ENCODE measurements at places on chromosomes 16 and 17.
A peak's percentile ranks its signal among the peaks of the same experiment; 100 is the strongest.

DNA sequence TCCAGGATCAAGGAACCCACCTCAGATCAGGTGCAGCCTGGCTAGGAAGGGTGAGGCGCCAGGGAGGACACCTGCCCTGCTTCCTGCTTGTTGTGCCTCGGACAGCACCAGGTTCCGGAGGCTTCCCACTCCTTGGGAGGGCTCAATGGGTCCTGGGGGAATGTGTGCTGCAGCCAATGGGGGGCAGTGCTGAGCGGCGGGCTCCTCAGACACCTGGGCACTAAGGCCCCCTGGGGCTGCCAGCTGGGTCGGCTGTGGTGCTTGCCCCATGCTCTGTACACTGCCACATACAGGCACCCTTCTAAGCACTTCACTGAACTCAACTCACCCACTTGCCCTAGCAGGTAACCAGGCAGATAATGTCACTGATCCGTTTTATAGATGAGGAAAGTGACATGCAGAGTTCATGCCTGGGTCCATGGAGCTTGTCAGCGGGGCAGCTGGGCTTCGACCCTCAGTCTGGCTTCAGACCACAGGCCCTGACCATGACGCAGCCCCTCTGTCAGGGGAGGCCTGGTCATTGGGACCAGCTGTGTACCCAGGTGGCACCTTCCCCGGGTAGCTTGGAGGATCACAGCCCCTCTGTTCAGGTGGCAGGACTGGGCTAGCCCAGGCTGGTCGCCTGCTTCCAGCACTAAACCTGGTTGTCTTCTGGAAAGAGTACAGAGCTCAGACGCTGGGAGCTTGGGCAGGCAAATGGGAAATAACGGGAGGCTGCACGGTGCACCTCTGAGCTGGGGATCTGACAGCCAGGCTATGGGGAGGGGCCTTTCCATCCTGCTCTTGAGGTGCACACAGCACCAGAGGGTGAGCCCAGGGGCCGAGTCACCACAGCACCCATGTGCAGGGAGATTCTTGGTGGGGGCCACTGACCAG lies 8.2 kb downstream of the FN3K start:
- DNase-seq, result no peak

DNA sequence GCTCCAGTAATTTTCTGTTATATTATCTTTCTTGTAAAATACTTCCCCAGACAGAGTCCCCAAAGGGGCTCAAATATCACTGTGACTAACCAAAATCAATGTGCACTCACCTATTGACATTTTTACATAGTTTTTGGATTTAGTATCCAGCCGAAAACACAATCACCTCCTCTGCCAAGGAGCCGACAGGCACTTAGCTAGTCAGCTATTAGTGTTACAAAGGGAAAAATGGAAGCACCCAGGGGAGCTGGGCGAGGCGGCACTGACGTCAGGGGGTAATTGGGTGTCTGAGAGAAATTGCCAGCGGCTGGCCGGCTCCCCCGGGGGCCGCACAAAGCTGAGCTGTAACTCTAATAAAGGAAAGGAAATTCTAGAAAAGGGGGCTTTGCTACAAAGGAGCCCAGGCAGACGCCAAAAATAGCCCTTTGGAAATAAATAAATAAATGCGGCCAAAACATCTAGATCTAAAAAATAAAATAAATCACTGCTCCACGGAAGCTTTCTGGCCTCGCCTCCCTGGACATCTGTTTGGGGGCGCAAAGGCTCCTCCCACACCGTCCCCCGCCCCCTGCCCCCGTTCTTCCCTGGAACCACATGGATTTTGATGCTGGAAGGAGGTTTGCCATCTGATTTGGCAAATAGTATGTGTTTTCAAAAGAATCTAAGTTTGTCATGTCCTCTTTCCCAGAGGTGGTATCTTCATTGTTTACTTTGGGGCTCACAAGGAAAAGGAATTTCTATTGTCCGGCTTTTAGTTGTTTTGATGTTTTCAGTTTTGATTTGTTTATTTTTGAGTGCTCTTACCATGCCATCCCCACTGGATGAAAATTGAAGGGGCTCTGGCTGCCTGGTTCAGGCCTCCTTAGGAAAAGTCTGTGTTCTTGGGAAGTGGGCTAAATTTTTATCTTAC lies 156.7 kb downstream of the ZNF423 start:
- DNase-seq, result no peak

- DNase-seq, result peak; percentile 15
These were observed 530 bp downstream of the GSG1L start for GRCh38 chr16:28062847-28063521.

DNA sequence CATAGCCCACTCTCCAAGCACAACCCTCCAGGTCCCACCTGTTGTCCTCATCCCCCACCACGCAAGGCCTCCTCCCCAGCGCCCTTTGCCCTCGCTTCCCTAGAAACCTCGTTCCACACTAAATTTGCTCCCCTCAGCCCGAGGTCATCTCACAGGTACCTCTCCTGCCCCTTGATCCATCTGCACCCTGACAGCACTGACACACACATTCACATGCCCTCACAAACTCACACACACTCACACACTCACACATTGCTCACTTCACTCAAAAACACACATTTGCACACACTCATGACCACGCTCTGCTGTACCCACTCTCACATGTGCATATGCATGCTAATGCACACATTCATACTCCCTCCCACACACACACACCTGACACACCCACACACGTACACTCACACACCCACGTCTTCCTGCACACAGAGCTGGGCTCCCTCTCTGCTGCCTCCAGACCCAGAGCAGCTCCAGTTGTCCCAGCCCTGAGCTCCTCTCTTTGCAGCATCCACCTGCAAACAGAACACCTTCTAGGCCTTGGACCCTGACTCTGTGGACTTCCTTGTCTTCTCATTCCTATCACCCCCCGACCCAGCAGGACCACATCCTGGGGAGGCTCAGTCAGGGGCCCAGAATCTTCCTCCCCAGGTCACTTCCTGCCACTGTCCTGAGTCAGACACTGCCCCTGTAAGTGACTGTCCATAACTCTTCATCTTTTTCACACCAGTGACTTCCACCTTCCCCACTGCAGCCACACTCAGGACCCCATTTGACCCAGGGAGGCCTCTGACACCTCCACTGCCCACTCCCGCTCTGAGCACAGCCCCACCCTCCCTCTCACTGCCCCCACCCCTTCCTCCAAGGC lies 4.9 kb downstream of the ASGR2 start:
- DNase-seq, result no peak

DNA sequence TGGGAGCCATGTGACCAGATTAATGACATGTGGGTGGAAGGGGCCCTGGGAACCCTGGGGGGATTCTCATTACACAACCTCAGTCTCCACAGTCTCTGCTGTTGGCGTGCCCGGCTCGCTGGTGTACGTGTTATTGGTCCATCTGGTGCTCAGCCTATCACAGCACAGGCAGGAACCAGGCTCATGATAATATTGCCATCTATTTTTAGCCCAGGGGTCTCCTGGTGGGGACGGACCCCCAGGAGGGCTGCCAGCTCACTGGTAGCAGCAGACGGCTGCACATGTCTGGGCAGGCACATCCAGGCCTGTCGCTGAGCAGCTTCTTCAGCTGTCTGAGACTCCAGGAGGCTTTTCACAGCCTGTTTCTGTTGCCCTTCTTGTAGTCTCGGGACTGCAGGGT lies 123.8 kb downstream of the RAB11FIP4 start:
- DNase-seq, result no peak

DNA sequence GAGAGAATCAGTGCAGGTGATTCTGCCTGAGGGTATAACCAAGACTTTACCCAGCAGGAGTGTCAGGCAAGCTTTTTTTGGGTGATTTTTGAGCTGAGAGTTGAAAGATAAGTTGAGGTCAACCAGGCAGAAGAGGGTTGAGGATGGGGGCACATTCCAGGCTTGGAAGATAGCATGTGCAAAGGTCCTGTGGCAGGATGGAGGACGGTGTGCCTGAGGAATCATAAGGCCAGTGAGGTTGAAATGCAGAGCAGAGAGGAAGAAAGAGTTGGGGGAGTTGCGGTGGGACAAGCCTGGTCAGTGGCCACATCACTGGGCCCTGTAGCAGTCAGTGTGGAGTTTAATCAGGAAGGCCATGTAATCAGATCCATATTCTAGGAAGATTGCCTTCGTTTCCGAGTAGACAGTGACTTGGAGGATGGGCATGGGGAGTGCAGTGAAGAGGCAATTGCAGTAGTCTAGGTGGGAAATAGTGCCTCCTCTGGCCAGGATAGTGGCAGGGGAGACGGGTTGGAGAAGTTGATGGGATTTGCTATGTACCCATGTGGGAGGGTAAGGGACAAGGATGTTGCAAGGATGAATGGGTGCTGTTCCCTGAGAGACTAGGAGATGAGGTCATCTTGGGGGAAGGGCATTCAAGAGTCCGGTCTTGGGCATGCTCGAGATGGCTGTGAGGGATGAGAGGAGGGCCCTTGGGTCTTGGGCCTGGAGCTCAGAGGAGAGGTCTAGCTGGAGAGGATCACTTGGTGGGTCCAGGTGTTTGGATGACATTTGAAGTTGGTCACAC lies 3.9 kb downstream of the PLEKHG4 start:
- DNase-seq, result no peak

GRCh38 chr16:85285681-85286065 lies 173.4 kb upstream of the CIBAR2 start:
- no peak for DNase-seq

- no peak for DNase-seq
These were observed 358.2 kb downstream of the KIF2B start for GRCh38 chr17:54180950-54181349.

DNA sequence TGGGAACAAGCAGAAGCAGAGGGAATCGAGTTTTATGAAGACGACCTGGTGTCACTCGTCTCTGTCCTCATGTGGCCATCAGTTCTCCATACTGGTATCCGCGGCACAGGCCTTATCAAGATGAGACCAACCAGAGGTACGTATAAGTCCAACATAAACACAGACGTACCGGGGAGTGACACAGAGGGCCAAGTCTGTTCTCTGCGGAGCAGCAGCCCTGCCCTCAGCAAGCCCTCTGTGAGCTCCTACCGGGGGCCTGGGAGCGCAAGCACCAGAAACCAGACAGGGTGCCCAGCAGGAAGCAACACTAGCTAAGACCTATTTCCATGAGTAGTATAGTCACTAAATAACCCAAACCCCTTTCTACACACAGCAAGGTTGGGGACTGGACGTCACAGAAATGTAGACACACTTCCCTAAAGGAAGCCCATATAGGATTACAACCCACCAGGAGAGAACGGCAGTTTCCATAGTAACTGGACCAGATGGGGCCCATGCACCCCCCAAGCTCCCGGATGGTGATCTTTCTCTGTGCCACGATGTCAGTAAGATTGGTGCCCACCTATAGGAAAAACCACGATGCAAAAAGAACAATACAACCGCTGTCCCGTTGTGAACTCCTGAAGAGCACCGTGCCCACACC lies 911 bp downstream of the ARL16 start:
- DNase-seq, result no peak

GRCh38 chr17:58840820-58841612 lies 85.4 kb downstream of the PPM1E start:
- DNase-seq, result no peak

- DNase-seq, result no peak
These were observed 36.3 kb downstream of the SPECC1 start for GRCh38 chr17:20045476-20045875.

GRCh38 chr17:2087597-2088211 lies 32.8 kb downstream of the HIC1 start:
- peak; percentile 71 for DNase-seq

DNA sequence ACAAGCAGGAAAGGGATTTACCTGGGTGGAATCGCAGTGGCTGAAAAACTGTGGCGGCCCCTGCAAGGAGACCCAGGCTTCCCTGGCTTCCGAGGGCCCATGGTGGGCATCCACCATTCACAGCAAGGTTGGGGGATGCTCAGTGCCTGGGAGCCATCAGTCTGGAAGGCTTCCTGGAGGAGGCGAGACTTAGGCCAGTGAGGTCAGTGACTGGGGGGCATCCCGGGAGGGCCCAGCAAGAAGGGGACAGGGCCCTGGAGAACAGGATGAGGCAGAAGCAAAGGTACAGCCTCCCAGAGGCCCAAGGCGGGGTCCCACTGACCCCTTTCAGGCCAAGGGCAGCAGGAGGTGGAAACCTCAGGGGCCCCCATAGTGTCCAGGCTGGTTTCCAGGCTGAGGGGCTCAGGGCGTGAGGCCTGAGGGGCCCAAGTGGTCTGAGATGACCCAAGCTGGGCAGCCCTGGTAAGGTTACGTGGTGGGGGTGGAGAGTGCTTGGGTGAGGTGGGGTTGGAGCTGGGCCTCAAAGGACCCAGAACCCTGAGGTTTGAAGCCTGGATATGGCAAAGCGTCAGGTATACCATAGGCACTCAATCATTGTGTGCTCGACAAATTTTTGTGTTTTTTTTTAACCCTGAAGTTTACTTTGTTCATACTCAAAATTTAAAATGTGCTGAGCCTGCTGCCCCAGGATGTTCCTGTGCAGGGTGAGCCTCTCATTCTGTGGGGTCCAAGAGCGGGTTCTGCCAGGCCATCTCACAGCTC lies 15.8 kb upstream of the SRRM2 start:
- no peak for DNase-seq

DNA sequence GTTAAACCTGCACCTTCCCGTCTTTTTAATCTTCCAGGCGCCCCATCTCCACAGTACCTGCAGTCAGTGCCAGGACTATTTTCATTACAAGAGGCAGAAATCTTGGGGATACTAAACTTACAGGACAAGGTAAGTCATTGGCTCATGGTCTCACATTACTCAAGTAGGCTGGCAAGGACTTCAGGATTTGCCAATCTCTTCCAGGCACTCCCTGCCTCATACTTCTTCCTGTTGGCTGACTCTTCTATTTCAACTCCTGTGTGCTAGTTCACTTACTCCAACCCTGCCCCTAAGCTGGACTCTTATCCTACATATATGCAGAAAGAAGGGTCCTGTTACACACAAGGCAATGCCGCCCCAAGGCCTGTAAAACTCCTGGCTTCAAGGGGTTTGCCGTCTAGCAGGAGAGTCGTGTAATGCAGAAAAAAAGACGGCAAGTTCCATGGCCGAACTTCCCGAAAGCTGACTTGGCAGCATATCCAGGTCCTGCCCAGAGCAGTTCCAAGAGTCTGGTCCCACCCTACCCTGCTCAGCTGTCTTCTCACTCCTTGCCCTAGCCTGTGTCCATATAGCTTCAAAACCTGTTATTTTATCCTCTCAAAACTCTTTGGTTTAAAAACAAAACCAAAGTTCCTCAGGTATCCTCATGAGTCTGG lies 14.8 kb downstream of the ERN1 start:
- no peak for DNase-seq

GRCh38 chr17:72117535-72118334 lies 3.1 kb upstream of the SOX9 start:
- DNase-seq, result no peak

DNA sequence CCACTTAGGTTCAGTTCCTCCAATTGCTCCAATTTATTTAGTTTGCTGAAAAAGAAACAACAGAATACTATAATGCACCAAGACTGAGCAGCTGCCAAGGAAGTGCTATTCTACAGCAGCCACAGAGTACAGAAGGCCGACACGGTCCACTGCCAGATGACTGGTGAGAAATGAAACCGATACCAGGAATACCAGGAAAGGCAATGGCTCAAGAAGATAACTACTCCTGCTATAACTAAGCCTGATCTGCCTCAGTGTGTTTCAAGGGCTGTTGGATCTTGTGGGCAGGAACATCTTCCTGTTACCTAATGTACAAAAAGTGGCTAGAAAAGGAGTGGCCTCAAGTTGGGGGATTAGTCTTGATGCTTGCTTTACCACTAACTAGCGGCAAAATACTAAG lies 32.8 kb downstream of the MARVELD3 start:
- no peak for DNase-seq
